ENCODE measurements at places on chromosomes 13 and 19.

GRCh38 chr13:97262058-97262457 is 39.9 kb downstream of the MBNL2 start:
- DNase-seq: no peak

GRCh38 chr19:16207490-16208025 is 9.8 kb downstream of the AP1M1 start:
- no peak for DNase-seq

DNA sequence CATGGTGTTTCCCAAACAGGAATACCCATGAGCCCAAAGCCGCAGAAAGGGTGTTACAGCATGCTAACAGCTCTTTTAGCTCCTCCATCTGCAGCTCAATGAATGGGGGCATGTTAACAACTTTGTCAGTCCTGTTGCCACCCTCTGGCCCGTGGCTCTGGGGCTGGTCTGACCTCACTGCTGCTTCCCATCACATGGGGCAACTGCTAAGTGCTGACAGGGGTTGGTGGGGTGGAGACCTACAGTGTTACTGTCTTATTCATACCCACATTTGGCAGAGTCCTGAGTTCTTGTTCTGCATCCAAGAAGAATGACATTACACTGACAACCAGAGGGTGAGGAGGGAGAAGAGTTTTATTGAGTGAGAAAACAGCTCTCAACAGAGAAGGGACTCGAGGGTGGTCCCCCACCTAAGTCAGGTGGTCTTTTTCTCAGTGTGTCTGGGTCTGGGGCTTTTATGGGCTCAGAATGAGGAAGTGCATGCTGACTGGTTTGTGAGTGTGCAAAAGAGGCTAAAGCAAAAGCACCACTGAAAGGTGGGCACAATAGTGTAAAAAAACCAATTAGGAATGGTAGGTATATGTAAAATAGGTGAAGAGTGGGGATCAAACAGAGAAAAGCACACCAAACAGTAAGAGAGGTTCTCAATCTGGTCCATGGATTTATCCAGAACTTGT is 1952.0 kb upstream of the PCDH20 start:
- no peak for DNase-seq

- peak; percentile 40 for DNase-seq
These were observed 47.1 kb downstream of the TGDS start for GRCh38 chr13:94548821-94549231.

DNA sequence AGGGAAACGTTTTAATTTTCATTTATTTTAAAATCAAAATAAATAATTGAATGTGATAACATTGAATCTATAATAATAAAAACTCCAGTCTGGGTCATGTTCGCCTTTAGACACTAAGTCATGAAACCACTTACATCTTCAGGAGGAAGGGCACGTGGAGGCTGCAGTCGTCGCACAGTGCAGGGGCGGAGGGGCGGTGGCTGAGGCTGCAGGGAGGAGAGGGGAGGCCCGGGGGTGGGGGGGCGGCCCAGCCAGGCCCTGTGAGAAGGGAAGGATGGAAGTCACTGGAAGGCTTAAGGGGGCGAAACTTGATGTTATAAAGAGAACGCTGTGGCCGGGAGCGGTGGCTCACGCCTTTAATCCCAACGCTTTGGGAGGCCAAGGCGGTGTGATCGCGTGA is 14.9 kb upstream of the LATS2 start:
- DNase-seq: no peak

- no peak for DNase-seq
These were observed 69.8 kb downstream of the OLFM4 start for GRCh38 chr13:53098455-53098854.

- DNase-seq: no peak
These were observed 22.9 kb upstream of the ADGRE1 start for GRCh38 chr19:6864325-6864940.

DNA sequence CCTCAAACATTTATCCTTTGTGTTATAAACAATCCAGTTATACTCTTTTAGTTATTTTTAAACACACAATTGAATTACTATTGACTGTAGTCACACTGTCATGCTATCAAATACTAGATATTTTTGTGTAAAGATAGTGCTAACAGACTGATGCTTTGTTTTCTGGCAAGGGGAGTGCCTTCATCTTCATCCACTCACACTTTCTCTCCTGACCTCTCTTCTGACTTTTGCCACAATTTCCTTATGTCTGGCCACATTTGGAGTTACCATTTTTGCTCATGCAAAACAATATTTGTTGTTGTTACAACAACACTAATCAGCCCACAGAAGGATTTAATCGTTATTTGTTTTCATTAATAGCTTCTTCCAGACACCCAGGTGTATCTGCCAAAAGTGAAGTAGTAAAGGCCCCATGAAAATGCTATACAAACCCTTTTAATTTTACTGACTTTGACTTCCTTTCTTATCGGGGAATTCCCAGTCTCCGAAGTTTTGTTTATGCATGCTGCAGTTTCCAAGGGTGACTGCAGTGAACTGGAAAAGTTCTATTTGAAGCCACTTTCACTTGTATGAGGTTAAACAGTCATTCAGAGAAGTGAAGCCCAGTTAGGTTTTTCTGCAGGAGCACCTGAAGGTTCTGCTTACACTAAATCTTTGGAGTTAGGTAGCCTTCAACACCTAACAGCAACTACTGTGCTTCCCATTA is 66.1 kb upstream of the FRY start:
- DNase-seq: no peak

GRCh38 chr19:40523322-40524047 is 53.2 kb upstream of the SHKBP1 start:
- no peak for DNase-seq

GRCh38 chr19:13825489-13826441 is 30.5 kb downstream of the ZSWIM4 start:
- DNase-seq: no peak

- DNase-seq: no peak
These were observed 16.1 kb upstream of the SACS start for GRCh38 chr13:23449398-23450162.

- DNase-seq: no peak
These were observed 116.1 kb downstream of the USP12 start for GRCh38 chr13:27055526-27055925.

GRCh38 chr19:4453232-4454179 is 4.1 kb downstream of the UBXN6 start:
- no peak for DNase-seq

DNA sequence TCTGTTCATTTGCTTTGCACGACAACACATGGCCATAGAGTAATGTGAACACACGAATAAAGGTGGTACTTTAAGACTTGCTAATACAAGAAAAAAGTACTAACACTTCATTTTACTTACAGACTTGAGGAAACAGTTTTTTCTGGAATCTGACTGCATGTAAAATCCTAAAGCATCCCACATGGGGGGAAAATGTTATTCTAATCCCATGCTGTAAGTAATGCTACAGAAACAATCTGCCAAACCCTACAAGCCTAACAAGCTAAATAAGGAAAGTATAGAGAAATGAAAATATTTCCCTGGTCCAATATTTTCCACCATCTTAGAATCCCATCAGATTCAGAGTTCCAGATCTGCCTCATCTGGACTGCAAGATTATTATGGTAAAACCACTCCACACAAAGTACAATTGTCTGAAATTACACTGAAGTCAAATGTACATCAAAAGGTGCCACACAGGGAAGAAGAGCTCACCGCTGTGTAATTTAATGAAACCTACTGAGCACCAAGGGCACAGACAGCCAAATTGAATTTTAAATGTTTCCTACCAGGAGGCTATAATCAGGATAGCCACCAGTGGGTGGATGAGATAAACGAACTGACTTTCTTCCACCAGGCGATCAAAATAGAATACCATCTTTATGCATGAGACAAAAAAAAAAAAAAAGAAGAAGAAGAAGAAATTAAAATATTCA is 22.0 kb downstream of the LHFPL6 start:
- DNase-seq: no peak

GRCh38 chr13:68023838-68024581 is 793.9 kb upstream of the PCDH9 start:
- no peak for DNase-seq

- DNase-seq: peak; percentile 49
These were observed 4.3 kb upstream of the DUXA start for GRCh38 chr19:57171551-57172081.

DNA sequence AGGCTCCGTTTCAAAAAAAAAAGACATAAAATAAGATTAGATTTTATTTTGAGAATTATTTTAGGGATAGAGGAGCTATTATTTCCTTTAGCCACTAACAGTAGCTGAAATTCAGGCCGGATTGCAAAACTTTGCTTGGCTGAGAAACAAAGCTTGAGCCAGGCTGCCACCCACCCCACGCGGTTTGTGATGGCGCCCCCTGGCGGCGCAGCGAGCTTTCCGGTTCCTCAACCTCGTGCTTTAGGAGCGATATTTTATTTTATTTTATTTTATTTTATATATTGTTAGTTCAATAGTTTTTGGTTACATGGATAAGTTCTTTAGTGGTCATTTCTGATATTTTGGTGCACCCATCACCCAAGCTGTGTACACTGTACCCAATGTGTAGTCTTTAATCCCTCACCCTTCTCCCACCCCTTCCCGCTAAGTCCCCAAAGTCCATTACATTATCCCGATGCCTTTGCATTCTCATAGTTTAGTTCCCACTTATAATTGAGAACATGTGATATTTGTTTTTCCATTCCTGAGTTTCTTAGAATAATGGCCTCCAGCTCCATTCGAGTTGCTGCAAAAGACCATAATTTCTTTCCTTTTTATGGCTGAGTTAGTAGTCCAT is 19.8 kb upstream of the CEACAM4 start:
- no peak for DNase-seq

DNA sequence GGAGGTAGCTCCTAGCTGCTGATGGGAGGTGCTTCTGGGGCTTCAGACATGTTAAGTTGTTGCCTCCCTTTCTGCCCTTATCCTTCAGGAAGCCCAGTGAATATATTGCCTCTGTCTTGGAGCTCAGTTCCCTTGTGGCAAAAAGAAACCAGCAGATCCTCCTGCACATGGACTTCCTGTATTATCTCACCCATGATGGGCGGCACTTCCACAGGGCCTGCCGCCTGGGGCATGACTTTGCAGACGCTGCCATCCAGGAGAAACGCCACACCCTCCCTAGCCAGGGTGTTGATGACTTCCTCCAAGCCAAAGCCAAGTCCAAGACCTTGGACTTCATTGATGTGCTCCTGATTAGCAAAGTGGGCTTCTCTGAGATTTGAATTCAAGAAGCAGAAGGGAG is 6.0 kb upstream of the CYP4F12 start:
- DNase-seq: no peak

DNA sequence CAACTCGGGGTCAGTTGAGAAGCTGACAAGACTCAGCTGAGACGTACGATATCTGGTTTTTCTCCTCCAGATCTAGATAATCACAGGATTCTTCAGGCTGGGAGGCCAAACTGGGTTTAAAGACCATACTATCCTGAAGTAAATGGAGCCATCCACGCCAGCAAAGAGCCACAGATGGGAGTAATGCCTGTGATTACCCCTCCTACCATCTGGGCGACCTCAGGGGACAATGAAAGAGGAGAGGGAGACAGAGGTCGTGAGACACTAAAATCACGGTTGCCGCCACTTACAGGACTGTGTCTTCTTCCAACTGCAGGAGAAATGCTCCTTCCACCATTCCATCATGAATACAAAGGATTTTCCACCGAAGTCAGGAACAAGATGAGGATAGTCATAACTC is 3.1 kb upstream of the NLRP13 start:
- no peak for DNase-seq

DNA sequence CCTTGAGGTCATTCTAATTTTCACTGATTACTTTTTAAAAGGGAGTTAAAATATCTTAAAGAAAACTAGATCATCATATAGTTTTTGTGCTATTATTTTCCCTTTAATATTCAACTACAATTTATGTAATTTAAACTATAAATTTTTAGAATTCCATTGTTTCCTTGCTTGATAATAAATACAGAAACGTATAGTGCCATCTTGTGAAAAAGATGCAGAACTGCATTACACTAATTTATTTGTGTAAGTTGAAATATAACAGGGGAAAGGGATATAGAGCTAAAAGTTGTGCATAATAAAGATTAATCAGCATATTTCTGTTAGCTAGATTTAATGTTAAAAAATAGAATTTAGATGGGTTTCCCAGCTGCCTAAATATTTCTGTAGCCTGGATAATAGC is 61.5 kb upstream of the TDRD3 start:
- no peak for DNase-seq

GRCh38 chr13:37023871-37024270 is 23.3 kb downstream of the EXOSC8 start:
- DNase-seq: no peak

GRCh38 chr19:31913103-31913661 is 432.2 kb upstream of the ZNF507 start:
- no peak for DNase-seq

DNA sequence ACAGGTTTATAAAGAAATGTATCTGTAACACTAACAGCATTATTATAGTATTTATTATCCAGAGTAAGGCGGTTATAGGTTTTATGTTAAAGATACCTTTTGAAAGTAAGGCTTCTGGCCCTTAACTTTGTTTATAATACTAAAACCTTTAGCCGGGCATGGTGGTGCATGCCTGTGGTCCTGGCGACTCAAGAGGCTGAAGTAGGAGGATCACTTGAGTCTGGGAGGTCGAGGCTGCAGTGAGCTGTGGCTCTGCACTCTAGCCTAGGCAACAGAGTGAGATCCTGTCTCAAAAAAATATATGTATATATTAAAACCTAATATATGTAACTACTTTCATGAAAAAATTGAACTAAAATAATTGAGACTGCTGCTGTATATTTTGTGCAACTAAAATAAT is 98.7 kb upstream of the KLF5 start:
- no peak for DNase-seq

DNA sequence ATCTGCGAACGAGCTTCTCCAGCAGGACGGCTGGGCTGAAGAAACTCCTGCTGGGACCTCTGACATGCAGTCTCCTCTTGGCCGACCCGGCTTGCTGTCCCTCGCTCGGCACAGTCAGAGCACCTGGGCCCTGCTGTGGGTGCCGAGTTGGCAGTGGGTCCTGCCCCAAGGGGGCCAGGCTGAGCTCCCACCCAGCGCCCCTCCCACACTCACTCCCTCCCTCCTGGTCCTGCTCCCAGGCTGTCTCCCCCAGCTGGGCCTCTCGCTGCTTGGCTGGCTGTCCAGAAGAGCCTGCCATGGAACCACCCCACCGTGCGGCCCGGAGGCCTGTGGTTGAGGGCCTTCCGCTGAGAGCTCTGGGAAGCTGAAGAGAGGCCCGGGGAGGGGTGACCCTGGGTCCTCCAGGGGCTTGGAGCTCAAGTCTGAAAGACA is 6.0 kb downstream of the AKT2 start:
- DNase-seq: peak; percentile 52

- DNase-seq: no peak
These were observed at the start of gene CACNG6 for GRCh38 chr19:53991224-53992113. Gene CACNG6, plus strand, starts transcription at chr19:53991637. Its CDS starts 1,241 bp downstream, at chr19:53992878.

GRCh38 chr13:76619631-76620030 is 266.6 kb downstream of the KCTD12 start:
- no peak for DNase-seq

GRCh38 chr13:77384999-77385398 is 58.1 kb upstream of the MYCBP2 start:
- DNase-seq: no peak

DNA sequence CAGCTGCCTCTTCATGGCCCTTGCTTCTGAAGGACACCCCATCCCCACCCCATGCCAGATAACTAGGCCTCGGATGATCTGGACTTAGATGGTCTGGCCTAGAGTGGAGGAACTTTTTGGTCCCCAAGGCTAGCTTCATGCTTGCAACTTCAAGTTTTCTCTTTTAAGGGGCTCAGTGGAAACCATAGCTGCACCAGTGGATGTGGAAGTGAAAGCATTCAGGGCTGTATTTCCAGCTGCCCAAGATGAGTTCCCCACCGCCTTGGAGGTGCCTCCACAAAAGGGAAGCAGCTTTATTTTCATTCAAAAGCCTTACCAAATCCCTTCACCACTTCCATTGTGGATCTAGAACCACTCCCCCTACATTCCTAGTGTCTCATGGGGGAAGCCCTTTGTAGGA is 17.6 kb upstream of the GSX1 start:
- DNase-seq: peak; percentile 12

GRCh38 chr19:32866564-32867265 is 2.9 kb downstream of the SLC7A9 start:
- DNase-seq: no peak
